NCI-H446 treated with DMSO at 0.1 percent for 48 hours (cell line): ENCODE measurements at places on chromosomes 11 and 22.

DNA sequence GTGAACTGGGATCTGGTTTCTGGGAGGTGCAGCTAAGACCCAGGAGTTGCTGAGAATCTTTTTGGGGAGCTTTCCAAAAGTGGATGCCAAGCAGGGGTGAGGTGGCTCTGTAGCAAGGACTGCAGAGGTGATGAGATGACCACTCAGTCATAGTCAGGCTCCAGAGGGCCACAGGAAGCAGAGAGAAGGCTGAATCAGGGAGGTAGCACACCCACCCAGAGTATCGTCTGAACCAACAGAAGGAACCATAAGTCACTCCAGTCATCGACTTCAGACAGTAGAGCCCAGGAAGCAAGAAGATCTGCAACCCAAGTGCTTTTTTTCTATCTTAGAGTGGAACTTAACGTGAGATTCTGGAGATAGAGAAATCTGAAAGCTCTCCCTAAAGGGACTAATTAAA, 335.7 kb upstream of the MPPED2 start:
- no peak for DNase-seq

DNA sequence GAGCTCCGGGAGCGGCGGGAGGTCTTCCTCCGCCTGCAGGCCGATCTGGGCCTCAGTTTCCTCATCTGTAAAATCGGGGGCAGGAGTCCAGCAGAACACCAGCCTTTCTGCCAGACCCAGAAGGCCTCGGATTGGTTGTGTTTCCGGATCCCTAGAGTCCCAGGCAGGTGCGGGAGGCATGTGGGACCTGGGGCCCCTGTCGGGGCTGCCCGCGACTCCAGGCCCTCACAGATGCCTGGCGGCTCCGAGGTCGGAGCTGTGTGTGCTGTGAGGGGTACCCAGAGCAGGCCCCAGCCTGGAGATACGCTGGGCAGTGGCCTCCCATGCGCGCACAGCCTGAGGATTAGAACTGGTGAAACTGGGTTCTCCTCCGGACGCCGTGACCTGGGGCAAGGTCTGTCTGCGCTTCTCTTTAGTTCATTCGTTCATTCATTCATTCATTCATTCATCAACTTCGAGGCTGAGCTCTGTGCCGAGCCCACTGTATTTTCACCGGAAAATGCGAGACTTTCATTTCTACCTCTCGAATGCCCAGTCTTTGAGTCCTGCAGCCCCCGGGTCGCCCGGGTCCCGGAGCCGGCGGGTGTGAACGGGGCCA, 24.6 kb downstream of the FLRT1 start:
- DNase-seq = no peak

DNA sequence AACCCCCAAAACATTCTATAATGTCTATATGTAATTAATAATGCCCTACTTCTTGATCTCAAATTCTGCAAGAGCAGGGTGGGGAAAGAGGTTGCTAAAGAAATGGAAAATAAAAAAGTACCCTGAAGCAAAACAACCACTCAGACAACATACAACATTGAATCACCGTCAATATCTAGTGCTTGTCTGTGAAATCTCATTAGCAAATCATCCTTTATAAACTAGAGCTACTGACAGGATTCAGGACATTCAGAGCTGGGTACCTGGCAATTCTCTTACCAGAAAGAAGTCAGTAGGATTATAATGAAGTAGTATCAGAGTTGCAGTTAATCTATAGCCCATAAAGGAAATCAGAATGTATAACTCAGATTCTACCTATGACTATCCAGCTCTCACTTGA, 143.2 kb downstream of the CADM1 start:
- no peak for DNase-seq

DNA sequence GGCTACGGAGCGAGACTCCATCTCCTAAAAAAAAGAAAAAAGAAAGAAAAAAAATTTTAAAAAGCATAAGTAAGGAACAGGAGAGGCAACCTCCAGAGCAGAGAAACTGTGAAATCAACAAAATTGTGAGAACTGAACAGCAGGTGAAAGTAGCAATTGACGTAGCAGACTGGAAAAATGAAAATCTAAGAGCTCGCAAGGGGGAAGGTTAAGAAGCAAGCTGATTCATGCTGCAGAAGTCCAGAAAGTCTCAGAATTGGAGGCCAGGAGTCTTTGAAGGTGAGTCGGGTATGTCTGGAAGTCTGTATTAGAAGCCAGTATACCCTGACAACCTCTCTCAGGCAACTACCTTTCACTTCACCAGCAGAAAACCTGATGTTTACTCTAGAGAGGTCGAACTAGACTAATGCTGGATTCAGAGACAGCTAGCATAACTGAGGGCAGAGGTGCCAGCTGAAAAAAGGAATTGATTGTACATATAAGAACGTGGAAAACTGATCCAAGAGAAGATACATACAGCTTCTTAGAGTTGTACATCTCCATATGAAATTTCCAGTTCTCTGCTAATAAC, 161.5 kb downstream of the WNT11 start:
- DNase-seq = no peak

DNA sequence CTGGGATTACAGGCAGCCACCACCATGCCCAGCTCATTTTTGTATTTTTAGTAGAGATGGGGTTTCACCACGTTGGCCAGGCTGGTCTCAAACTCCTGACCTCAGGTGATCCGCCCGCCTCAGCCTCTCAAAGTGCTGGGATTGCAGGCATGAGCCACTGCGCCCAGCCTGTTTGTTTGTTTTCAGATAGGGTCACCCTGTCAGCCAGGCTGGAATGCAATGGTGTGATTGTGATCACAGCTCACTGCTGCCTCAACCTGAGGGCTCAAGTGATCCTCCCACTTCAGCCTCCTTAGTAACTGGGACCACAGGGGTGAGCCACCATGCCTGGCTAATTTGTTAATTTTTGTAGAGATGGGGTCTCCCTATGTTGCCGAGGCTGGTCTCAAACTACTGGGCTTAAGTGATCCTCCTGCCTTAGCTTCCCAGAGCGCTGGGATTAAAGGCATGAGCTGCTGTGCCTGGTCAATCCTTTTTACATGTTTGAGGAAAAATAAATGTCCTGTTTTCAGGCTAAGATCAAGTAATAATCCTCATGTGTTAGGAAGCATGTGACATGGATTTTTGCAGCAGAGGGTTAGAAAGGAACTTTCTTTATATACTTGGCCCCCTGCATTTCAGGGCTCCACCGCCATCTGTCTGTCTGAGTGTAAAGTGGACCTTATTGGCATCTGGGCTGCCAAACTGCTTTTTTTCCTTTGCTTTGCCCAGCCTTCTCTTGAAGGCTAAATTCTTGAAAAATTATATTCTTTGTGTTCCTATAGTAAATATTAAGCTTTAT, 4.8 kb upstream of the SLC3A2 start:
- DNase-seq = no peak

GRCh38 chr11:4044976-4045646, 49.5 kb upstream of the RRM1 start:
- peak; percentile 76 for DNase-seq

DNA sequence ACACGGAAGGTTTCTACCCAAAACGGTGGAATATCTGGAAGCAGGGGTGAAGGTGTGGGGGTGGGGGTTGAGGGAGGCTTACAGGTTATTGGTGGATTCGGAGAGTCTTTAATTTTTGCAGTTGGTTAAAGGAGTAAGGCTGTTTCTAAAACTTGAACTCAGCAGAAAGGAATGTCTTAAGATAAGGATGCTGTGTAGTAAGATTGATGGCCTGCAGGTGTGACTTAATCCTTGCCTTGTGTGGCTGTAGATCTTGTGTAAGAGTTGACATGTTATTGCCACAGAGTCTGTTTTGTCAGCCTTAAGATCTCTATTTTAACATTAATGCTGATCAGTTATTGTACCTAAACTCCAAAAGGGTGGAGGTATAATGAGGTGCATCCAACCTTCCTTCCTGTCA, 16.4 kb upstream of the OR6M1 start:
- no peak for DNase-seq

DNA sequence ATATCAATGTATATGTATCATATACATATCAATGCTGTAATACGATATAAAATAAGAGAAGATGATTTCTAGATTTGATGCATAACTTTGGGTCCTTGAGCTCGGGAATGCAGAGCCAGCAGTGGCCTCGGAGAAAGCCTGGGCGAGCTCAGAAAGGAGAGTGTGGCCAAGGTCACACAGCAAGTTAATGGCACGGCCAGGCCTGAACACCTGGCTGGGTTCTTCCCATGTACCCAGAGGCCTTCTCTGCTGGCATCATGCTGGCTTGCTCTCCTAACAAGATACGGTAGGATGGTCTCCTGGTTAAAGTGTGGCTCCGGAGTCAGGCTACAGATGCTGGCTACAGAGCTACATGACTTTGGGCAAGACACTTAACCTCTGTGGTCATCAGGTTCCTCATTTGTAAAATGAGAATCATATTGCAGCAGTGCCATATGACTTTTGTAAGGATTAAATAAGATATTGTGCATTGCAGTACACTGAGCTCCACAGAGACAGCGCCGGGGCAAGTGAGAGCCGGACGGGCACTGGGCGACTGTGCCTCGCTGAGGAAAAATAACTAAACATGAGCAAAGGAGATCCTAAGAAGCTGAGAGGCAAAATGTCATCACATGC, 29.9 kb downstream of the TPST2 start:
- no peak for DNase-seq

DNA sequence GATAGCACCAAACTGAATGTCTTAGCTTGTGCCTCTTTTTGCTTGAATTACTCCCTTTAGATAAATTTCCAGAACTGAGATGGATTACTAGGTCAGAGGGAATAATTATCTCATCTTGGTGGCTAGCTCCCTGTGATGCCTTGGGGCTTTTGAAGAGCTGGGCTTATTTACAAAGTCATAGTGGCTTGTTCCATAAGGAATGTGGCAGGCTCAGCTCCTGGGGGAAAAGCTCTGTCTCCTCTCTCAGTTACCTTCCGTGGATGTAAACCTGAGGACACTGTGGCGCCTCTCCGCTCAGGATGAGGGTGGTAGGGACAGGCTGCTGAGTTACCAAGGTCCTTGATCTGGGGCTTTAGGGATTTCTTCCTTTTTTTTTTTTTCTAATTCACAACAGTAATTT, 121.7 kb downstream of the PARVA start:
- DNase-seq = no peak

DNA sequence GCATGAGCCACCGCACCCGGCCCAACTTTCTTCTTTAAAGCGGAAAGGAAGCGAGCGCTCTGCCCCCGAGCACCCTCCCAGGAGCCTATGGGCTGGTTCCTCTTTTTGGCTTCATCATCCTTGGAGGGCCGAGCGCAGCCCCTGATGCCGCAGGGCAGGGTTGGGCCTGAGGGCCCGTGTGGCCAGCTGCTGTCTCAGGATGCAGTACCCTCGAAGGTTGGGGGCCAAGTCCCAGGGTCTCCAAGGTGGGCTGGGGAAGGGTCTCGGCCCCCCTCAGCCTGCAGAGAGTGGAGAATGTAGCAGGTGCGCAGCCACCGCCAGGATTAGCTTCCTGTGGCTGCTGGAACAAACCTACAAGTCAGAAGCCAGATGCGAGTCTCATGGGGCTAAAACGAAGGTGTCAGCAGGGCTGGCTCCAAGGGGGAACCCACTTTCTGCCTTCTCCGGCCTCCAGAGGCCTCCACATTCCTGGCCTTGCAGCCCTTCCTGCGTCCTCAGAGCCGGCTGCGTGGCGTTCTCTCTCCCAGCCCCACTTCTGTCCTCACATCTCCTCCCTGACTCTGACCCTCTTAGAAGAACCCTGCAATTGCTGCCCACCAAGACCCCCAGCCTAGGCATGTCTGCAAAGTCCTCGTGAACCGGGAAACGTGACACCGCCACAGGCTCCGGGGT, 2.9 kb downstream of the PANX2 start:
- no peak for DNase-seq

DNA sequence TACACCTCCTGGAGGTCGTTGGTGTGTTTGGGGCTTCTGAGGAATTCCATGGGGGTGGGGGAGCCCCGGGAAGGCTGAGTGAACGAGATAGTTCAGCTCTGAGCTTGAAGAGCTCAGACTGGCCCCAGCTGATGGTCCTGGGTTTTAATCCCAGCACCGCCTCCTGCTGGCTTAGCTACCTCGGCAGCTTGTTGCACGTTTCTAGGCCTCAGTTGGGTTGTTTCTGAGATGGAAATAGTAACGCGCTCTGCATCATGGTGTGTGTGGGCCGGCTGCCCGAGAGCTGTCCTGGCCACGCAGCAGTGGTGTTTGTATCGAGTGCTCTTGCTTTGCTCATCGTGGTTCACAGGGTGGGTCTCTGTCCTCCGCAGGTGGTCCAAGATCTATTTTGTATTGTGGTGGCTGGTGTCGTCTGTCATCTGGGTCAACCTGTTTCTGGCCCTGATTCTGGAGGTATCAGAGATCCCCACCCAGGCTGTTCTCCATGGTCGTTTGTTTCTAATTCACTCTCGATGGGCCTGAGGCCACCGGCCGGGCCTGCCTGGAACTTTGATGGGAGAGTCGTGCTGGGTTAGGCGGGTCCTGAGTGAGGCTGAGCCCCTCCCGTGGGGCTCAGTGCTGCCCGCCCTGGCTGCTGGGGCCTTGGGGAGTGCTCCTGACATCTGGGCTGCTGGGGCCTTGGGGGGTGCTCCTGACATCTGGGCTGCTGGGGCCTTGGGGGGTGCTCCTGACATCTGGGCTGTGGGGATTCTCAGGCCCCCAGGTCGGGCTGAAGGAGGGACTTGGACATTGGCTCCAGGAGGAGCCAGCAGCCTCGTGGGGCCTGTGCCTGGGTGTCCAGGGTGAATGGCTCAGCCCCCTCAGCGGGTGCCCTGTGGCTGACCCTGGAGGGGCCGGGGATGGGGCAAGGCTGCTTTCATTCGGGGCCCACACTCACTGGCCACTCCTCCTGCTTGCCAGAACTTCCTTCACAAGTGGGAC, 37.7 kb downstream of the TPCN2 start:
- DNase-seq = no peak

DNA sequence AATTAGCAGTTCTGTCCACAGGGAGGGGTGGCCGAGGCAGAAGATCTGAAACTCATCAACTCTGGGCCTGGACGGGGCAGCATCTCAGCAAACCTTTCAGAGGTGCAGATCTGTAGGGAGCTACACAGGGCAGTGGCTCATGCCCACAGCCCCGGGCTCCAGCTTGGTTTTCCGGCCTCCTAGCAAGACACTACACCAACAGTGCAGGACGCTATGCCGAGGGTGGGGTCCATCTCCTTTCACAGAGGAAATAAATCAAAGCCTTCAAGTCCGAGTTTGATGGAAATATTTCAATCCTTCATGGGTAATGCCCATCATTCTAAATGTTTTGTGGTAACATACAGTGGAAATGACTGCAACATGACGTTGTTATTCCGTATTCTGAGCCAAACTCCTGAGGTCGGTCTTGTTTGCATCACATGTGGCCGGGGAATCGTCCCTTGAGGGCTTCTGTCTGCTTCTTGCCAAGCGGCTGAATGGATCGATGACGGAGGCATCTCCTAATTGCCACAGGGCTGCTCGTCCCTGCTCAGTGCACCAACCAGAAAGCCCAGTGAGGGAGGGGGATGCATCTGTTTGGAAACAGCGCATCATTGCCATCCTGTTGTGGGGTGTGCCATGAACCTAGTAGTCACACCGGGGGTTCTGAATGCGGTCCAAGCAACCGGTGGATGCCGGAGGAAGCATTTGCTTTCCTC, 30.0 kb downstream of the LINC01488 start:
- no peak for DNase-seq
